ENCODE measurements at places on chromosomes 1 and 21.

DNA sequence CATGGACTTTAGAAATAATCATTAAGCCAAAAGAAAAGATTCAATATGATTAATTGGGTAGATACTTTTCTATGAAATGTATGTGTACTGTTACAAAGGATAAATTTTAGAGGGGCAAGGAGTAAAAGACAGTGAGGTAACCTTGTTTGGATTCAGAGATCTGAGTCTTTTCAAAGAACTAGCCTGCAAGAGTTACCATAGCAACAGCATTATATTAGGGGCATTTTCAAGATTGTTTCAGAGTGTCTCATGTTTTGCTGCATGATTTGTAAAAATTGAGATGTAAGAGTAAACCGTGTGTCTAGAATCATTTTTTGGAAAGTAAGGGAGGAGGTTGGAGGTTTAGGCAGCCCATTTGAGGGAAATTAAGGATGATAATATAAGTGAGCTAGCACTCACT lies 70.6 kb upstream of the KIAA1614 start:
- DNase-seq, result no peak

- no peak for DNase-seq
These were observed 2.1 kb downstream of the RPS6KA1 start for GRCh38 chr1:26531651-26532131.

- DNase-seq, result no peak
These were observed 7.2 kb downstream of the KISS1 start for GRCh38 chr1:204188959-204189639.

- DNase-seq, result no peak
These were observed 135.1 kb downstream of the ACTL8 start for GRCh38 chr1:17890056-17890814.

DNA sequence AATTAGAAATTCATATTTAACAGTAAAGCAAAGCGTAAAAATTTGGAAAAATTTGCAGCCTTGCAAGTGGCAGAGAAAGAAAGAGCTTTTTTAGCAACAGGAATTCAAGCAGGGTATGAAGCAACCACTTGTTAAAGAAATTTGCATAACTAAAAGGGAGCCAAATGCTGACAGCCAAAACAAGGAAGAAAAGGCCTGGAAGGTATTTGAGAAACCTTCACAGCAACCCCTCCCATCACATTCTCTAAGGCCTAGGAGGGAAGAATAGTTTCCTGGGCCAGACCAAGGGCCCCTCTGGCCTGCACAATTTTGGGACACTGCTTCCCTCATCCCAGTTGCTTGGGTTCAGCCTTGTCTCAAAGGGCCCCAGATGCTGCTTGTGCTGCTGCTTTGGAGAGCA lies 672.4 kb upstream of the TMPRSS15 start:
- no peak for DNase-seq

GRCh38 chr1:18922319-18922726 lies 20.0 kb upstream of the ALDH4A1 start:
- DNase-seq, result no peak

DNA sequence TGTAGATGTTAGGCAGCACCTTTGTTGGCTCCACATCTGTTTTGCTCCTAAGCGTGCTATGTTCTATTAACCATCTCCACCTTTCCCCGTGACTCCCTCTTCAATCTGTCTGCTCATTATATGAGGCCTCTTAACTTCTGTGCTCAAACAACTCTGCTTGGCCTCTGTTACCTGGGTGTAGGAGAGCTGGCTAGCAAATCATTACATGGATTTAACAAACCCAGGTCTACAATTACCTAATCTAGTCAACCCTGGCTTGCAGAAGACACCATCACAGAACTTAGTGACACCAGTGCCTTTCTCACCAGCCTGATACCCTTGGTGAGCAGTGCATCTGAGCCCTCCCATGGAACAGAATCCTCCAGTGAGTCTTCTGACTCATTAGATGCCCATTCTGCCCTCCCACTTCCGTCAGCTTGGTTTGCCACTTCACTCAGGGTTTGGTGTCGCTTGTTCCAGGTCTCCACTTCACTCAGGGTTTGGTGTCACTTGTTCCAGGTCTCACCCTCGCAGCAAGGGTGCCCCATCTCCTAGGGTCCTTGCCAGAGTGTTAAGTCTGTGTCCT lies 92.0 kb upstream of the KIF26B start:
- DNase-seq, result no peak

- no peak for DNase-seq
These were observed 18.4 kb downstream of the RIT1 start for GRCh38 chr1:155892796-155893195.

DNA sequence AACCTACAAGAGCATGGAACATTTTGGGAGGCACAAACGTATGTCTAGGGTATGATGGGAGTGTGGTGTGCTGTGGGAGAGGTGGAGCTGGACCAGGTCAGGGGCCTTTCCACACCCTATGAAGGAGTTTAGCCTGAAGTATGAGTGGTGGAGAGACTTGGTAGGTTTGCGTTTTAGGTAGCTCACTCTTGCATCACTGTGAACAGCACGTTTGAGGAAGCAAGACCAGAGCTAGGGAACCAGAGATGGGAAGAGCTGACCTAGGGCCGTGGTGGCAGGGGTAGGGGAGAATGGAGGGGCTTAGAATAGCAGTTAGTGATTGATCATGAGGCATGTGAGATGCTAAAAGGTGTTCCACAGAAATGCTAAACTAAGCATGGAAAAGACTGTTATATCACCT lies 25.1 kb upstream of the ZFP69B start:
- DNase-seq, result no peak

DNA sequence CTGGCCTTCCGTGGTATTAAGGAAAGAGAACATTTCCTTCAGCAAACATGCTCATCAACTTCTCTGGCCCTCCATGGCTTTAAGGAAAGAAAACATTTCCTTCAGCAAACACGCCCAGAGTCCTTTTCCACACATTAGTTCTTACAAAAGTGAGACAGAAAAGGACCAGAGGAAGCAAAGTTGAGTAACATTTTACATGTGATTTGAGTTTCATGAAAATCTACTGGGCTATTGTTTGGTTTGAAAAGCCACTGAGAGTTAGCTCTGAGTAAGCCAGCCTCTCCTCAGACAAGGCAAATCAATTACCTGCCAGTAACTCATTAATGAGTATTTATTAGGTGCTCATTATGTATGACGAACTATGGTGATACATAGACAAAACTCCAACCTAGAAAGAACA lies 78.0 kb downstream of the NID1 start:
- DNase-seq, result no peak

- DNase-seq, result no peak
These were observed 5.0 kb downstream of the CCNL2 start for GRCh38 chr1:1394116-1394515.

- DNase-seq, result peak; percentile 43
These were observed 72.0 kb upstream of the KCNA3 start for GRCh38 chr1:110746644-110747259.

- no peak for DNase-seq
These were observed 146.0 kb downstream of the PBX1 start for GRCh38 chr1:164704954-164705353.

DNA sequence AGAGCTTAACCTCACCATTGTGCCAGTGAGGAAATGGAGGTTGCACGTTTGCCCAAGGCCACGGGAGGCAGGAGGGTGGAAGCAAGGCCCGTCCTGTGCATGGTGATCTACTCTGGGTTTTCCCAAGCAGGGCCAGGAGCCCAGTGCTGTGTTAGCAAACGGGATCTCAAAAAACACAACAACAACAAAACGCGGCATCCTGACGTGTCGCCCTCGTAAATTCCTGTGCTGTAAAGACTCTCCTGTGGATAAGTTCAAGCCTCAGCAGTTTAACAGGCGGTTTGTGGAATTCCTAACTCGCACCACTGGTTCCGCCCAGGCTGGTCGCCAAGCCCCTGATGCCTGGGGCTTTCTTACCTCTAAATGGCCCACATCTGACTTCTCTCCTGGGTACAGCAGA lies 39.1 kb downstream of the TFF3 start:
- DNase-seq, result no peak

- no peak for DNase-seq
These were observed 7.7 kb upstream of the ZNF669 start for GRCh38 chr1:247111700-247112478.

DNA sequence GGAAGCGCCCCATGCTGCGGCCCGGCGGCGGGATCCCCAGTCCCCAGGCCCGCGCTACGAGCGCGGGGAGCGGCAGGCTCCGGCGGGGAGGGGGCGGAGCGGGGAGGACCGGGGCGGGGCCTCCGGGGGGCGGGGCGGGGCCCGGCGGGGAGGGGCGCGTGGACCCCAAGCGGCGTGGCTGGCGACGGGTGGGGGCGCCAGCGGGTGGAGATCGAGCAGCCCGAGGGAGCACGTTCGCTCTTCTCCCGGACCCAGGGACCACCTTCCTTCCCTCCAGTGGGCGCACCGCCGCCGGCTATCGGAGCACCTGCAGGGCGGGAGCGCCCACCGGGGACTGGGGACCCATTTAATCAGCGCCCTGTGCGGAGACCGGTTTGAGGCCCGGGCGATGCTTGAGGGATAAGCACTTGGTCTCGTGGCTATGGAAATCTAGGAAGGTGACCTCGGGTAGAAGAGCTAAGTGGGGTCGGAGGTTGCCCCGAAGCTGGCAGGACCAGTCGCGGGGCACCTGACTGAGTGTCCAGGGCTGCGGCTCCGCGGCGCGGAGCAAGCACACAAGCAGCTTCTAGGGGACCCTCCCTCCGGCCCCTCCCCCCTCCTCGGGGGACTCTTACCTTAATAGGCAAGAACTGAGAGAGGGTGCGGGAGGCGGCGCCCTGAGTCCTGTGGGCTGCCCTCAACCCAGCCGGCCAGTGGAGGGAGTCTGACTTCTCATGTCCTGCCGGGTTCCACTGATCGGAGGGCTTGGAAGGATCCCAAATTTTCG lies at the start of gene TSPAN2:
Gene TSPAN2 (minus strand): TSS at position 84 of the 766 bp plus-strand sequence. CDS start 71 bp downstream, at position 13.
- peak; percentile 47 for DNase-seq

DNA sequence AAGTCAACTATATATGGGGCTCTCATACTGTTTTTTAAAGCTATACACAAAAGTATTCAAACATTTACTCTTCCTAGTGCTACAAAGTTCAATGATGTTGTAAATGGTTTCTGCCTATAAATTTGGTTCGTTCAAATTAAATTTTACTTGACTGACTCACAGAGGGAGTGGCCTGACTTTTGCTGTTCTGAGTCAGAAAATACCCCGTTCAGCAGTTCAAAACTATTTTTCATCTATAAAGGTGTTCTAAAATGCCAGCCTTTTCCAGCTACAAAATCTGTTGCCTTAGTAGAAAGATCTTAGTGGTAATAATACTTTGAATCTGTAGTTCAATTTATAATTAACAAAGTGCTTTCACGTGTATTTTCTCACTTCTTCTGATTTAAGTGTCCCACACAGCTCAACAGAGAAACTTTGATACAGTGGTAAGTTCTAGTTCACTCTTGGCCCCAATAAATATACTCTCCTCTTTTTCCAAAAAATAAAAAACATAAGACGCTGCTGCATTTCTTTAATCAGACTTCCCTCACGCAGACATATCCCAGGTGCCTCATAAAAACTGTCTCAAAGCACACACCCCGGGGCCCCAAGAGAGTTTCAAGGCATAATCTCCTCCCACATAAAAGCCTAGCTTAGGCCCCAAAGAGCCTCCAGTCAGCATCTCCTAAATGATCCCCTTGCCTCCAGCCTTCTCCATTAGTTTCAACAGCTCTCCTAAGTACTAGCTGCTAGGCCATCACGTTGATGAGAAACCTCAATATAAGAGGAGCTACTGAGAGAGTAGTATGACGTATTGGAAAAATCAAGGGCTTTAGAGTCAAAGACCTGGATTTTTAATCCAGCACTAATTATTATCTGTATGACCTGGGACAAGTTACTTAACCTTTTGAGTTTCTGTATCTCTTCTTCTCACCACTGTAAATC lies 3.2 kb downstream of the PTP4A2 start:
- DNase-seq, result no peak

- no peak for DNase-seq
These were observed 61.8 kb upstream of the PGBD5 start for GRCh38 chr1:230487773-230488428.

- peak; percentile 23 for DNase-seq
These were observed 5.4 kb downstream of the FOXO6 start for GRCh38 chr1:41366455-41367287.

- no peak for DNase-seq
These were observed 2.5 kb downstream of the AGO4 start for GRCh38 chr1:35810096-35810881.

- DNase-seq, result no peak
These were observed 28.6 kb downstream of the KMO start for GRCh38 chr1:241560849-241561187.

DNA sequence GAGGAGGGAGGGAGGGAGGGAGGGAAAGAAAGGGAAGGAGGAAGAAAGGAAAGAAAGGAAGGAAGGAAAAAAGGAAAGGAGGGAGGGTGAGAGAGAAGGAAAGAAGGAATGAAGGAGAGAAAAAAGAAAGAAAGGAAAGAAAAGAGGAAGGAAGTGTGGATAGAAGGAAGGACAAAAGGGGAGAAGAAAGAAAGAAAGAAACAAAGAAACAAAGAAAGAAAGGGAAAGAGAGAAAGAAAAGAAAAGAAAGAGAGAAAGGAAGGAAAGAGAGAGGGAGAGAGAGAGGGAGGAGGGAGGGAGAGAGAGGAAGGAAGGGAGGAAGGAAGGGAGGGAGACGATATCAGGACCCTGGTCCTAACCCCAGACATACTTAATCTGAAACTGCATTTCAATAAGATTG lies 146.2 kb upstream of the ZC3H11B start:
- no peak for DNase-seq

- no peak for DNase-seq
These were observed 60.4 kb downstream of the IL12RB2 start for GRCh38 chr1:67368046-67368514.

- DNase-seq, result no peak
These were observed 136.2 kb downstream of the KCNK1 start for GRCh38 chr1:233750139-233750538.

DNA sequence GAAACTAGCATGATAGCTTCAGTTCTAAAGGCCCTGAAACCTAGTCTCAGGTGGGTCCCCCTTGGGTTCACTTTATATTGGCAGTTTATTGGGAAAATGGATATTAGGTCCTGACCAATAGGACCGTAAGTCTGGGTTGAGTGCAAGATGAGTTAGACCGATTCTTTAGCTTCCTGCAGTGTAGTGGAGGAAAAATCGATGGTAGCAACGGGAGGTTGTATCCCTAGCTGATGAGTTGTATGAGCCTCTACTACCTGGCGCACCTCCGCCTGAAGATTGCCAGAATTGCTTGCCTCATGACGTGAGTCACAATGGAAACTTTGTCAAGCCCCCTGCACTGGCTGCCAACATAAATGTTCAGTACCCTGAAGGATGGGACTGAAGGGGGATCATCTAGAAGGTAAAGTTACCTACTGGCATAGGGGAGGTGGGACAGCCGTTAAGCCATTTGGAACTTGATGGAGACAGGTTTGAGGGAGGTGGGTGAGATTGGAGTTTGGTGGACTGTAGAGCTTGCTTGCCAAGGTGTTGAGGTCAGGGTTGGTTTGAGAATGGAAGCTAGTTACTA lies 3.9 kb downstream of the RCC1 start:
- DNase-seq, result no peak
